ENCODE measurements at places on chromosomes 11 and 22. TPM values are rescaled to one million over a fixed set of nuclear protein-coding genes. Genes with fewer than 3 reads are reported as not detected.
A peak's percentile ranks its signal among the peaks of the same experiment; 100 is the strongest.

DNA sequence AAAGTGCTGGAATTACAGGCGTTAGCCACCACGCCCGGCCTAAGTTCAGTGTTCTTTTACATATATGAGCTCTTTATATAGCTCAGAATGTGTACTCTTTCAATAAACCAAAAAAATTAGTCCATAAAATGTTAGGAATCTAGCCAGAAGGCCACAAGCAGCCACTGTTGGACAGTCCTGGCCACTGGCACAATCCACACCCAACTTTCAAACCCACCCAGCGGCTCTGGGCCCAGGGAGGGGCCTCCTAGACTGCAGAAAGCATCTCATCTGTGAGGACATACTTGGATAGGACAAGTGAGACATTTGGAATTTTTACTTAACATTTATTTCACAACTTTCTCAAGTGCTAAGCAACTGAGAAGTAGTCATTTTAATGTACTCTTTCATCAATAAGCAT lies 6.4 kb downstream of the PACSIN2 start:
- H3K36me3 ChIP-seq, result no peaks in the 10 kb centered on the region
- peaks cover 6% of the 10 kb centered on the region for H3K4me1 ChIP-seq
- H3K27ac ChIP-seq, result no peak overlapping the region
- H3K27me3 ChIP-seq, result no peaks in the 10 kb centered on the region

DNA sequence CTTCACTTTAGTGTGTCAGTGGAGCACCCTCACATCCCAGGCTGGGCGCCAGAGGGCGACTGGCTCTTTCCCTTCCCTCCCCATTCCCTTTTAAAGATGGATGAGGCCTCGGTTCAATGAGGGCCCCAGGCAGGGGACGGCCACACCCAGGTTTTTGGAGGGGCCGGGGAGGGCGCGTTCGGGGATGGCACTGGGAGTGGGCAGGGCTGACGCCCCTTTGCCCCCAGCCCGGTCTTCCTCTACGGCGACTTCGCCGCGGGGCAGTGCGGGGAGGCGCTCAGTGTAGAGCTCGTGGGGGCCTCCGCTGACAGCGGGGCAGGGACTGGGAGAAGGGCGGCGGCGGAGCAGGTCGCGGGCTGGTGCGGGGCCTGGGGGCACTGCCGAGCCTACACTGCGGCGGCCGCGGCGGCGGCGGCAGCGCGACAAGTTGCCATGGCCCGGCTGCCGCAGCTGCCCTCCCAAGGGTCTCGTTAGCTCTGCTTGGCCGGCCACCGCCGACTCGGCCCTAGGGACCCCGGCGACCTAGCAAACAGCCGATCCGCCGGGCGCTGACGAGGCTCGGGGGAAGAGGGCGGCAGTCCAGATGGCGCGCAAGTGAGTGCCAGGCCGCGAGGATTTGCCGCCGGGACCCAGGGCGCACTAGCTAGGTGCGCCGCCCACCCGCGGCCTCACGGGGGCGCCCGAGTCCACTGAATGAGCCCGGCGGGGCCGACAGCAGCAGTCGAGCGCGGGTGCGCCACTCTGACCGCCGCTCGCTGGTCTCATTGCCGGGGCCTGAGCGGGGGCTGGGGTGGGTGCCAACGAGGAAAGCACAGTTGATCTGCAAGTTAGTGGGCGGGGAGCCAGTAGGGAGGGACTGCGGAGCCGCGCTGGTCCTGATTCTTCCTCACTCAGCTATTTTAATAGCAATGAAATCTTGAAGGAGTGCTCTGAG lies 92.7 kb downstream of the RRM1 start:
- H3K4me1 ChIP-seq, result peaks cover 4% of the 10 kb centered on the region
- H3K27ac ChIP-seq, result no peak overlapping the region
- H3K4me3 ChIP-seq, result peak overlapping the region; percentile 52
- no peaks in the 10 kb centered on the region for H3K36me3 ChIP-seq
- no peaks in the 10 kb centered on the region for H3K27me3 ChIP-seq

DNA sequence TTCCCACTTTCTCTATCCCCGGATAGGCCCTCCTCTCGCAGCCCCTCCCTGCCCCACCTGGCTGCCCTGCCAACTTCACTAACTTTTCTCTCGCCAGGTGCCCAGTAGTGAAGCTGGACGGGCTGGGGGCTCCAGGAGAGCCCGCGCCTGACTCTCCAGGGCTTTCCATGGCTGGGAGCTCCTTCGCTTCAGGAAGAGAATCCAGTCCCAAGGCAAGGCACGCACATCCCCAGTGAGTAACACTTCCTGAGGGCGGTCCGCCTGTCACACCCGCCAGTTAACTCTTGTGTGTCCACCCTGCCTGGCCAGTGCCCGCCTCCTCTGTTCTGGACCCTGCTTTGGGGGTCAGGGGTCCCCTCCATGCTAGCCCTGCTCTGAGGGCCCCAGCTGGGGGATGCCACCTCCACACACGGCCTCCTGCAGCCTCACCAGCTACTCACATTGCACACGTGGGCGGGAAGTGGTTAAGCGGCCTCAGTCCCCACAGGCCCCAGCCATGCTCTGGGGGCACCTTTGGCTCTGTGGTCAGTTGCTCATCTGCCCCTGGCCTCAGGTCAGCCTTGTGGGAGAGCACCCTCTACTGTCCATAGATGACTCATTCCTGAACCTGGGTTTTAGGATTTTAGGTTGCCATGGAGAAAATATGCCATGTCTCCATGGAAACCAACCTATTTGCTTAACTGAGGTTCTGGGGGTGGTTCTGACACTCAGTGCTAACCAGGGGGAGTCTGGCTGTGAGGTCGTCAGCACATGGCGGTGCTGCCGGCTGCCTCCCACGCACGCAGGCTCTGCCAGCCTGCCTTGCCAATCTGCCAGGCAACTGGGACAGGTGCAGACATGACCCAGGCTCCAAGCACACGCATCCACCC lies at the start of gene RIN1:
TSS of gene RIN1 (minus strand) at position 201 of the 869 bp plus-strand sequence. CDS start at position 169, 32 bp downstream.
- no peak for DNase-seq
- H3K4me1 ChIP-seq, result peaks cover 7% of the 10 kb centered on the region
- H3K4me3 ChIP-seq, result peak within 1 kb of the TSS; percentile 52
- H3K36me3 ChIP-seq, result peaks cover 62% of the 10 kb centered on the region

GRCh38 chr11:60763692-60764369 lies 7.2 kb downstream of the MS4A15 start:
- H3K4me1 ChIP-seq, result no peaks in the 10 kb centered on the region
- no peak for DNase-seq
- no peaks in the 10 kb centered on the region for H3K36me3 ChIP-seq
- no peak overlapping the region for H3K27ac ChIP-seq

B4GALNT4 gene
- 3.5 TPM for total RNA-seq

FAM83F gene
- total RNA-seq, result 0.11 TPM

OR52E8 gene
- not detected for total RNA-seq

ACR gene
- total RNA-seq, result not detected

GRCh38 chr11:40129266-40129665 lies 1330.2 kb downstream of the LRRC4C start:
- DNase-seq, result no peak
- H3K36me3 ChIP-seq, result no peaks in the 10 kb centered on the region
- H3K4me3 ChIP-seq, result no peak overlapping the region
- H3K27ac ChIP-seq, result no peak overlapping the region

DNA sequence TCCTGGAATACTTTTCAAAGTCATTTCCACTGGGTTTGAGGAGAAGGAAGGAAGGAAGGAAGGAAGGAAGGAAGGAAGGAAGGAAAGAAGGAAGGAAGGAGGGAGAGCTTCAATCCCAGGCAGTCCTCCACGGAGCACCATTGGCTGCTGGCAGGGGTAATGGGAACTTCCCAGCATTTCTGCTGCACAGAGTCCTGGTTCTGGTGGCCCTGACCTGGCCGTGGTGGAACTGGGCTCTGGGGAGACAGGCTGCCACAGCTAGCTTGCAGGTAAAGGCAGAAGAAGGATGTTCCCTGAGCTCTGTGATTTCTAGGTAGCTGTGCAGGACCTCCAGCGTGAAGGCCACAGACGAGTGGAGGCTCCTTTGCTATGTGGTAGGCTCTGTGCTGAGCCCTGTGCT lies 10.6 kb downstream of the PKNOX2 start:
- no peak for DNase-seq
- no peaks in the 10 kb centered on the region for H3K4me1 ChIP-seq
- H3K27me3 ChIP-seq, result no peaks in the 10 kb centered on the region

GUCY1A2 gene
- total RNA-seq, result 0.03 TPM

DNA sequence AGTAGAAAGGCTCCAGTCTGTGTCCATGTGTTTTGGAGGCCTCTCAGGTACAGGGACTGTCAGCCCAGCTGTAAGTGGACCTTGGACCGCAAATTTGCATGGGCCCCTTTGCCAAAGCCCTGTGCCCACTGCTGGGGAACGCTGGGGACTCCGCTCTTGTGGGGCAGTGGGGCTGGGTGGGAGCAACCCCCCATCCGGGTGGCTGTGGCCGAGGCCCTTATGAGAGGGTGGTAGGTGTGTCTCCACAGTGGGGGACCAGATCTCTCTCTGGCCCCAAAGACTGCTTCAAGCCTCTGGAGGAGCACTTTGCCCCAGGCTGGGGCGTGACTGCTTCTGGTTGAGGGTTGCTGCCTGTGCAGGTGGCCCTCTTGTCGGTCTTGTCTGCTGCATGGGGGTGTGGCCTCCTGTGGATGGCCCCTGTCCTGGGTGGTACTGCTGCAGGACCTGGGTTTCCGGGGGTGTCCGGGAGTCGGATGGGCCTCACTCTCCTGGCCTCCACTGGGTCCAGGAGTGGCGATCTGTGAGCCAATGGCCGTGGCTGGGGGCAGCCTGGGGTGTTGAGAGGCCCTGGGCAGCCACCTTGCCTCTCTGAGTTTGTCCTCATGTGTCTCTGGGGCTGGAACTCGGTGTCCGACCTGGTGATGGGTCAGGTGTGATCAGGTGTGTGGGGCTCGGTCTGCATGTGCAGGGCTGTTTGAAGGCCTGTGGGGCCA lies 15.9 kb downstream of the KCNQ1 start:
- H3K4me3 ChIP-seq, result no peak overlapping the region
- no peaks in the 10 kb centered on the region for H3K36me3 ChIP-seq
- no peak overlapping the region for H3K27ac ChIP-seq
- H3K4me1 ChIP-seq, result peaks cover 32% of the 10 kb centered on the region

- H3K4me1 ChIP-seq, result no peaks in the 10 kb centered on the region
- DNase-seq, result no peak
- H3K27me3 ChIP-seq, result no peaks in the 10 kb centered on the region
- no peaks in the 10 kb centered on the region for H3K36me3 ChIP-seq
These were observed 25.2 kb upstream of the VPREB1 start for GRCh38 chr22:22219140-22219996.

MOGAT2 gene
- not detected for total RNA-seq

GRCh38 chr22:41410311-41410751 lies 28.6 kb downstream of the TEF start:
- no peaks in the 10 kb centered on the region for H3K36me3 ChIP-seq
- no peak for DNase-seq
- no peaks in the 10 kb centered on the region for H3K27me3 ChIP-seq
- H3K4me3 ChIP-seq, result no peak overlapping the region
- H3K4me1 ChIP-seq, result peaks cover 25% of the 10 kb centered on the region
- H3K27ac ChIP-seq, result no peak overlapping the region

DNA sequence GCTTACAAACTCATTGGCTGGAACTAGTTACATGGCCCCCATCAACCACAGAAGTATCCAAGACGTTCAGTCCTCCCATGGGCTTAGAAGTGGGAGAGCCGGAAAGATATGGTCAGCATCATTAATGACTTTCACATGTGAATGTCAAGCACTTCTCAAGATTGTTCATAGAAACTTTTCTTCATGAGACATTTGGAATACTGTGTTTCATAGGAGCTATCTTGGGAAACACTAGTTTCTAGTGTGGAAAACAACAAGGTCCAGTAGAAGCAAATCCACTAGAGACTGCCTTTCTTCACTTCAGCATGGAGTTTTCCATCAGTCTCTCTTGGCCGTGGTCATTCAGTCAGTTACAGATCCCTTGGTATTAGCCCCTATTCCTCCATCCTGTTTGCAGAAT lies 160.9 kb downstream of the C11orf91 start:
- H3K4me1 ChIP-seq, result no peaks in the 10 kb centered on the region
- H3K27me3 ChIP-seq, result no peaks in the 10 kb centered on the region
- H3K36me3 ChIP-seq, result no peaks in the 10 kb centered on the region

DNA sequence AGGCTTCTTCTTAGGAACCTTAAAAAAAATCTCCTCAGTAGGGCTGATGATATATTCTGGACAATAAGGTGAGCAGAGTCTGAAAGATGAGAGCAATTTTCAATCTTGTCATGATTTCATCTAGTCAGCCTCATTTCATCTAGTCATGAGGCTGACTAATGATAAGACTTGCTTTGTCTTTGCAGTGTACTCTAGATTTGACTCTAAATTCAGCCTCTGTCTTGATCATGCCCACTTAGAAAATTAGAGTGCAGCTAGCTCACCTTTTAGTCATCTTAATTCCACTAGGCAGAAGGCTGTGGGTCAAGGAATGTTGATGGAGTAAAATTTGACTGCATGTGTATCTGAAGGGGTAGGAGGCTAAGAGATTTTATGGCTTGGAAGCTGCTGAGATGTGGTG lies 5.5 kb downstream of the EHF start:
- no peak for DNase-seq
- H3K4me3 ChIP-seq, result no peak overlapping the region
- H3K27ac ChIP-seq, result no peak overlapping the region

FAM118B gene
- total RNA-seq, result 9.9 TPM

GRCh38 chr11:504053-504993 lies 2.7 kb downstream of the RNH1 start:
- peaks cover 26% of the 10 kb centered on the region for H3K4me1 ChIP-seq
- no peaks in the 10 kb centered on the region for H3K27me3 ChIP-seq
- no peak overlapping the region for H3K27ac ChIP-seq
- DNase-seq, result no peak
- H3K4me3 ChIP-seq, result no peak overlapping the region
